Activated naive CD4-positive, alpha-beta T cell treated with Interleukin-2 at 50 U/mL for 16 hours (primary cell): ENCODE measurements at places on chromosomes 12 and 14.
A peak's percentile ranks its signal among the peaks of the same experiment; 100 is the strongest.

DNA sequence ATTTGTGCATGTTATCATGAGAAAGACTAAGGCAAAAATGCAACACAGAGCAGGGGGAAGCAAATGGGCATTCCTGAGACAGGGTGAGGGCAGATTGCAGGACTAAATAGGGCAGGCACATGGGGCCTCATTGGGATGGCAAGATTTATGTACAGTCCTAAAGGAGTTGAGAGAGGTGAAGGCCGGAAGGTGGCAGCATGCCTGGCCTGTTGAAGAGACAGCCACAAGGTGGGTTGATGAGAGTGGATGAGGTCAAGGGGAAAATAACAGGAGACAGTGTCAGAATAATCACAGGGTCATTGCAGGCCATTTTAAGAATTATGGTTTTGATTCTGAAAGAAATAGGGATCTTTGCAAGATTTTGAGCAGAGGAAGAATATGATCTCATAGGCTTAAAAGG, 21.0 kb downstream of the PAH start:
- no peak for DNase-seq

GRCh38 chr12:98752726-98753125, 107.6 kb downstream of the APAF1 start:
- no peak for DNase-seq

DNA sequence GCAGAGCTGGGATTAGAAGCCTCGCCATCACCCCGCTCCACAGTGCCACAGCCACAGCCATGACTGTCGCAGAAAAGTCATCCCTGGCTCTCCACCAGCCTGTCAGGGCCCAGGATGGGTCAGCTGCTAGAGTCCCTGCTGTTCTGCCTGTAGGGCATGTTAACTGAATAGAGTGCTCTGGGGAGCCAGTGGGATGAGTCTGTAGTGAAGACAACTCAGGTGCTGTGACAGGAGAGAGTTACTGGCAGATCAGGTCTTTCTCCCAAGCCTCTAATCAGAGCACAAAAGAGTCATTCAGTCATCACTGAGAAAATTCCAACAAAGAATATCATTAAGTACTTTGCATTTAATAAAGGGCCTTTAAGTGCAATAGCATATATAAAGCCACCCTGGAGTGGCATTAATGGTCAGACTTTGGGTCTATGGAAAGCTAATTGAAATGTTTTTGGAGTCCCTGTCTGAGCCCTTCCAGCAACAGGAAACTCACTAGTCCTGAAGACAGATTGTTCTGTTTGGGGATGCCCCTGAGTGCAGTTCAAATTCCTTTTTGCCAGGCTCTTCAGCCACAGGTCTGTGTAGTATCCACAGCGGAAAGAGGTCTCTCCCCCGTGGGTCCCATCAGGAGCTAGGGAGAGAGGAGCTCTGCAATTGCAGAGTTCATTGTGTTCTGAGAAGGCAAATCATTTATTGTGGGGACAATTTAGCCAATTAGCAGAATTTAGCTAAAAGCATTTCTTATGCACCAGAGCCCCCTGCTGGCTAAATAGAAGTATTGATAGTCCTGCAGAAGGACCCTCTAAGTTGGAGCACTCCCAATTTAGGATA, 45.2 kb upstream of the C14orf132 start:
- DNase-seq = peak; percentile 2

- DNase-seq = no peak
Observed at GRCh38 chr12:5881666-5882065, 63.4 kb downstream of the ANO2 start.
